T47D (cell line): ENCODE measurements at places on chromosomes 13 and 19.
A peak's percentile ranks its signal among the peaks of the same experiment; 100 is the strongest.

DNA sequence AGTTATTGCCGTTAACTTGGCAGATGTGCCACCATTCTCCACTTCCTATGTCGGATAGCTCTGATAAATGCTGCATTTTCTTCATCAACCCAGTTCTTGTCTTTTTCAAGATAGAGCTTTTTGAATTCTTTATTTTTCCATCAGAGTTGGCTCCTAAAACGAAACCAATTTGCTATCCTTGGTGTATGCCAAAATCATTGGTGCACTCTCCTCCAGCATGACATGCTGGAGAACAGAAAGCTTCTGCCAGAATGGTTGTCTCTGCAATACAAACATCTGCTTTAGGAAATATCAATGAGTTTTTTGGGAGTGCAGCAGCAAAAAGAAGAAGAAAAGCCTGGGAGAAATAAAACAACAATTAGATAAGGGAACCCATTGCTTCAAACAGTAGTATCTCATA is 124.2 kb downstream of the CDK8 start:
- no peak for DNase-seq

DNA sequence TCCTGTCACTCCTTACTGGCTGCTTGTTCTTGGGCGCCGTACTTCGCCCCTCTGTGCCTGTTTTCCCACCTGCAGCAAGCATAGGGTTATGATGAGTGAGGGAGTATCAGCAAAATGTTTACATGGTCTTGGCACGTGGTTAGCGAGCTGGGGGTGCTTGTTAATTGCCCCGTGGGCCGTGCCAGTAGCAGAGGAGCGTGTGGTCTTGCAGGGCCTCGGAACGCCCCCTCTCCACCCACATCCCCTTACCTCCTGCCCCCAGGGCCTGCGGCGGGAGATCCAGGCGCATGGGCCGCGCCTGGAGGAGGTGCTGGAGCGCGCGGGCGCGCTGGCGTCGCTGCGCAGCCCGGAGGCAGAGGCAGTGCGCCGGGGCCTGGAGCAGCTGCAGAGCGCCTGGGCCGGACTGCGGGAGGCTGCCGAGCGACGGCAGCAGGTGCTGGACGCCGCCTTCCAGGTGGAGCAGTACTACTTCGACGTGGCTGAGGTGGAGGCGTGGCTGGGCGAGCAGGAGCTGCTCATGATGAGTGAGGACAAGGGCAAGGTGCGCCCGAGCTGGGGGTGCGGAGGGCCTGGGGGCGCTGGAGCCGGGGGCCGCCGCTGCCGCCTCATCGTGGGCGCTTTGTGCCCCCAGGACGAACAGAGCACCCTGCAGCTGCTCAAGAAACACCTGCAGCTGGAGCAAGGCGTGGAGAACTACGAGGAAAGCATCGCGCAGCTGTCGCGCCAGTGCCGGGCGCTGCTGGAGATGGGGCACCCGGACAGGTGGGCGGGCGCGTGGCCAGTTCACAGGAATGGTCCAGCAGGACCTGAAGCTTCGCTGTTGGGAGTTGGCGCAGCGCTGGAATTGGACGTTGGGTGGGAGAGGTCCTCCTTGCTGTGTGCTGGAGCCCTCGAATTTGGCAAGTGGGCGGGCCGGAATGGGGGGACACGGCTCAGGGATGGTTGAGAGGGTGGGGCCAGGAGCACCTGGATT is 22.5 kb upstream of the SHKBP1 start:
- DNase-seq: no peak

- DNase-seq: no peak
These were observed 7.2 kb upstream of the ACER1 start for GRCh38 chr19:6340493-6341201.

DNA sequence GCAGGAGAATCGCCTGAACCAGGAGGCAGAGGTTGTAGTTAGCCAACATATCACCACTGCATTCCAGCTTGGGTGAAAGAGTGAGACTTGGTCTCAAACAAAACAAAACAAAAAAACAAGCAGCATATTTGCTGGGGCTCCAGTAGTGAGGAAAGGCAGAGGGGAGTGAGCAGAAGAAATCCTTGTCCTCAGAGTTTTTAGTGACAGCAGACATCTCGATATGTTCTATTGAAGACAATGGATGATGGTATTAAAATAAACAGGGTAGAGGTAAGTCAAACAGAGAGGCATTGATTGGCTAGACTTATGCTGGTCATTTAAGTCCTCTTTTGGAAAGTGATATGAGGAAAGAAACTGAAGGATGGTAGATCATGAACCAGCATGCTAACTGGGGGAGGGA is 19.0 kb downstream of the NLRP7 start:
- peak; percentile 15 for DNase-seq

GRCh38 chr13:32423592-32423991 is 4.3 kb downstream of the N4BP2L1 start:
- DNase-seq: no peak

DNA sequence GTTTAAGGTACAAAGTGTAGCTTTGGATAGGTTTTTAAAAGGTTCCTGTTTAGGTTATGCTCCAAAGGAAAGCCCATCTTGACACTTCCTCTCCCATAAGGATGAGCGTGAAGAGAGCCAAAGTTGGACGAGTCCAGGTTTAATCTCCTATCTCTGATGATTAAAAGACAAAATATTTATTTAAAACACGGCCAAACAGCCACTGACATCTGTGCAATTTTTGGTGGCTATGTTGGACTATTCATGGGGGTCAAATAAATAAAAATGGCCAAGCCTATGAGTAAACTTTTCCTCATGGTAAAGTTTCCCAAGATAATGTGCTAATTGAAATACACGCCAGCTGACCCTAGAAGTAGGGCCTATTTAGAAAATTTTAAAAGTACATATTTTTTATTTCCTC is 69.0 kb upstream of the DOCK9 start:
- no peak for DNase-seq

DNA sequence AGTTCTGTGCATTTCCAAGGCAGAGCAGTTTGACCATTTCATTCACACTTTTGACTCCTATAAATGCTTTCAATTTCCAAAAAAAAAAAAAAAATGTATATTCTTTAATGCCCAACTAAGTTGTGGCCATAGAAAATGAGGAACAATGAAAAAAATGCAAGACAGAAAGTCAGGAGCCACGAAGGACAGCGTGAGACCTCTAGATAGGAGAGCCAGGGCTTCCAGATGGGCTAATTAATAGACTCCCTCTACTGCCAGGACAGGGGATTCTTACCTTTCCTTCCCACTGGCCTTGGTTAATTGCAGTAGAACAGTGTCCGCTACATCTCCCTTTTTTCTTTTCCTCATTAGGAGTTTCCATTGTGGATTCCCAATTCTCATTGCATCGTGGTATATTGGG is 8.6 kb downstream of the FPR3 start:
- no peak for DNase-seq

DNA sequence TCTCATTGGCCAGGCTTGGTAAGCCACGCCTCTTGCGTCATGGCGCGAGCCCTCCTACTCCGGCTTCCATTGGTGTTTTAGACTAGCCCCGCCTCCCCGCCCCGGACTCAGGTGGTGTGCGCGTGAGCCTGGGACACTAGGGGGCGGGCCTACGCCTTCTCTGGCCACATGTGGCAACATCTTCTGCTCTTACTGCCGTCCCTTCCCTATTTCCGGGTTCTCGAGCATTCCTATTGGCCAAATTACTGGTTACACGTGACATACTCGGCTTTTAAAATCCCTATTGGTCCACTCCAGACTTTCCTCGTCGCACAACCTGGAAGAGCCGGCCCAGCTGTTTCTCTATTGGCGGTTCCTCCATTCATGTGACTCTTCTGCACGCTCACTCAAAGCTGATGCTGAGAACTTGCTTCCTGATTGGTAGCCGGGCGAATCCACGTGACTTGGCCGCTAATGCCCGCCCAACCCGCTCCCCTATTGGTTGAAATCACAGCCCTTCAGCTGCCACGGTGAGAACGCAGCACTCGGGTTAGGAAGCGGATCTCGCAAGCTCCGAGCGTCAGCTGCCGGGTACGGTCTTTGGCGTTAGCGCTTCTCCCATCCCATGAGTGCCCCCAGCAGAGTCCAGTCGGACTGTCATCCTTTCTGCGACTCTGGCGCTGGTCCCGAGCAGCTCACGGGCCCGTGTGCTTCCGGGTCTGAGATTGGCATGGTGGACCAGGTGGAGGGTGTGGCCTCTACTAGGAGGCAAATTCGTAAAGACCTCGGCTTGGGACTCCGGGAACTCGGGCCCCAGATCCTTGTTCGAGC is at the start of gene BLOC1S3:
TSS of gene BLOC1S3 (plus strand) at position 523 of the 810 bp plus-strand sequence. CDS start 513 bp downstream, outside the sequence.
- DNase-seq: peak; percentile 94

- DNase-seq: no peak
These were observed 71.7 kb upstream of the SOX21 start for GRCh38 chr13:94784066-94784465.

DNA sequence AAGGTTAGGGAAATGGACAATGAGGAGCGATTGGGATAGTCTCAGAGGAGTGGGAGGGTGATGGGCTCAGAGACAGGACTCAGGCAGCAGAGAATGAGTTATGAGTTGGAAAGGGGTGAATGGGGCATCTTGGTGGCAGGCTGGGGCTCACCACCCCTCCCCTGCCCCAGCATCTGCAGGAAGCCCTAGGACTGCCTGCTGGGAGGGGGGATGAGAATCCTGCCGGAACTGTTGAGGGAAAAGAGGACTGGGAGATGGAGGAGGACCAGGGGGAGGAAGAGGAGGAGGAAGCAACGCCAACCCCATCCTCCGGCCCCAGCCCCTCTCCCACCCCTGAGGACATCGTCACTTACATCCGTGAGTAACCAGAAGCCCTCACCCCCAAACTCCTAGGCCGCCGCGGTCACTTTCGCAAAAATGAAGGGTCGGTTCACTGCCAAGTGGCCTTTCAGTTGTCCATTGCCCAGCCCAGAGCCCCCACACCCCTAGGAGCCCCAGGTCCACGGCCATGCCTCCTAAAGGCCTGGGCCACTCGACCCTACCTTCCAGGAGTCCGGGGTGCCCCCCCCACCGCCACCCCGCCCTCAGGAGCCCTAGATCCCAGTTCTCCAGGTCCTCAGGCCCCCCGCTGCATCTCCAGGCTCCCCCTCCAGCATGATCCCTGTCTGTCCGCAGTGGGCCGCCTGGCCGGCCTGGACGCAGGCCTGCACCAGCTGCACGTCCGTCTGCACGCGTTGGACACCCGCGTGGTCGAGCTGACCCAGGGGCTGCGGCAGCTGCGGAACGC is 764 bp downstream of the CLEC11A start:
- no peak for DNase-seq

DNA sequence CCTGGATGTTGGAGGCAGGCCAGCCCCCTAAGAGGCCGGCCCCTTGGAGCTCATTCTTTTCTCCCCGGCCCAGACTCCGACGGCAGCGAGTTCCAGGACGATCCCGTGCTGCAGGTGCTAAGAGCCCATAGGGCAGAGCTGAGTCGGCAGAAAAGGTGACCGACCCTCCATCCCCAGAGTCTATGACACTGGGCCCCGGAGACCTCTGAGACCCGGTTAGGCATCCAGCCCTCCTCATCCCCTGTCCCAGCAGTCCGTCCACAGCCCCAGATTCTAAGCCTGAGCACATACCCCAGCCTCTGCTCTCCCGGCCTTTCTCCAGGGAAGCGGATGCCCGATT is 7.3 kb upstream of the ARHGAP33 start:
- no peak for DNase-seq

DNA sequence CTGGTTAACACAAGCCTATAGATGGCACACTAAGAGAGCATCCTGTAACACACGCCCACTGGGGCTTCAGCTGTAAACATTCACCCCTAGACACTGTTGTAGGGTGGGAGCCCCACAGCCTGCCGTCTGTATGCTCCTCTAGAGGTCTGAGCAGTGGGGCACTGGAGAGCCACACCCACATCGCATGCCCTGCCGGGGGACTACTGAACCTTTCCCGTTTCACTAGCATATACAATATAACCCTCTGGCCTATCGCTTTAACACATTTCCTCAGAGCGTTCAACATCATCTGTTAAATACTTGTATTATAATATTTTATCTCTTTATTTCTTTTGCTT is 73.4 kb downstream of the PCDH9 start:
- no peak for DNase-seq

- DNase-seq: no peak
These were observed 147.2 kb upstream of the ZNF507 start for GRCh38 chr19:32197896-32198882.

DNA sequence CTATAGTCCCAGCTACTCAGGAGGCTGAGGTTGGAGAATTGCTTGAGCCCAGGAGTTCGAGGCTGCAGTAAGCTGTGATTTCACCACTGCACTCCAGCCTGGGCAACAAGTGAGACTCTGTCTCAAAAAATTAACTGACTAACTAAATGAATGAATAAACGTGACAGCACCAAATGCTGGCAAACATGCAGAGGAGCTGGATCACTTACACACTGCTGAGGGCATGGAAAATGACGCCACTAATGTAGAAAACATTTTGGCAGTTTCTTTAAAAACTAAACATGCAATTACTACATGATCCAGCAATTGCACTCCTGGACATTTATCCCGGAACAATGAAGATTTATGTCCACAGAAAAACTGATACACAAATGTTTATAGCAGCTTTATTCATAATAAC is 31.3 kb upstream of the GTF3A start:
- DNase-seq: no peak

GRCh38 chr13:54445453-54445852 is 1416.8 kb downstream of the OLFM4 start:
- no peak for DNase-seq

GRCh38 chr13:74930402-74931165 is 551.4 kb downstream of the TBC1D4 start:
- no peak for DNase-seq

GRCh38 chr19:42919757-42920079 is 2.0 kb upstream of the PSG6 start:
- peak; percentile 13 for DNase-seq

DNA sequence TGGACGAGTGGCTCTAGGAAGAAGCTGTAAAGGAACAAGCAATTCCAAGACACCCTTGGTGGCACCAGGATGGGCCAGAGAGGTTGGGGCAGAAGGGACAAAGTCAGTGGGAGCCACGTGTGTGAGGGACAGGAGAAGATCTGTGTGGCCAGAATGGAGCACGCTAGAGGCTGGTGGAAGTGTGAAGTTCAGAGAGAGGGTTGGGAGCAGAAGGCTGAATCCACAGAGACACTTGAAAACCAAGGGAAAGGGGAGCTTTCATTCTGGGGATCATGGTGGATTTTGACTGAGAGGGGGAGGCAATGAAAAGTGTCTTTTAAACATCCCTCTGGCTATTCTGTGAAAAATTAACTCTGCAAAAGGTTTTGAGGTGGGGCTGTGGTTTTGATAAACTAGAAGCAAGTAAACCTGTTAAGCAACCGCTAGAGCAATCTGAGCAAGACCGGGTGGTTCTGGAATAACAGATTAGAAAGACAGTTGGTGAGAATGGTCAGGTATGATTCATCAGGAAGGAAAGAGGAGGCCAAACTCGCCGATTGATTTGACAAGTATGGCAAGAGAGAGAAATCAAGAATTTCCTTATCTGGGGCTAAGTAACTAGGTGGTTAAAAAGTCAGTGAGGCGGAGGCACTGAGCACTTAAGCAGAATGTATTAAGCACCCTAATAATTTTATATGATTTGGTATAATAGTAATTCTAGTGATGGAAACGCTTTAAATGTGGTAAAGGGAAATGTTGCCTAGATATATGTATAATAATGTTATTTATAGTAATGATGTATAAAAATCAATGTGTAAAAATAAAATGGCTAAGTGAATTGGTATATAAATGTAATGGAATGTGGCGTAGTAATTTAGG is 140.0 kb downstream of the MYO16 start:
- DNase-seq: no peak

GRCh38 chr13:26051657-26052311 is at the start of gene SHISA2:
Gene SHISA2 (minus strand): TSS chr13:26052016. CDS start chr13:26050975, 1,041 bp downstream.
- DNase-seq: peak; percentile 75

- DNase-seq: no peak
These were observed 6.5 kb downstream of the NKPD1 start for GRCh38 chr19:45154064-45154827.

- no peak for DNase-seq
These were observed 4.3 kb downstream of the ZSCAN1 start for GRCh38 chr19:58037927-58038687.

GRCh38 chr13:74024314-74024713 is 109.9 kb downstream of the KLF12 start:
- no peak for DNase-seq

- DNase-seq: no peak
These were observed 45.4 kb downstream of the CCL25 start for GRCh38 chr19:8097681-8098567.
